Sigmoid colon (tissue), 7 donors: ENCODE measurements at places on chromosomes 2 and 18. TPM values are rescaled to one million over a fixed set of nuclear protein-coding genes. Genes with fewer than 3 reads are reported as not detected.

AGAP1 gene
- total RNA-seq: 26.6 TPM

IL1R1 gene
- 144 TPM for total RNA-seq

DNA sequence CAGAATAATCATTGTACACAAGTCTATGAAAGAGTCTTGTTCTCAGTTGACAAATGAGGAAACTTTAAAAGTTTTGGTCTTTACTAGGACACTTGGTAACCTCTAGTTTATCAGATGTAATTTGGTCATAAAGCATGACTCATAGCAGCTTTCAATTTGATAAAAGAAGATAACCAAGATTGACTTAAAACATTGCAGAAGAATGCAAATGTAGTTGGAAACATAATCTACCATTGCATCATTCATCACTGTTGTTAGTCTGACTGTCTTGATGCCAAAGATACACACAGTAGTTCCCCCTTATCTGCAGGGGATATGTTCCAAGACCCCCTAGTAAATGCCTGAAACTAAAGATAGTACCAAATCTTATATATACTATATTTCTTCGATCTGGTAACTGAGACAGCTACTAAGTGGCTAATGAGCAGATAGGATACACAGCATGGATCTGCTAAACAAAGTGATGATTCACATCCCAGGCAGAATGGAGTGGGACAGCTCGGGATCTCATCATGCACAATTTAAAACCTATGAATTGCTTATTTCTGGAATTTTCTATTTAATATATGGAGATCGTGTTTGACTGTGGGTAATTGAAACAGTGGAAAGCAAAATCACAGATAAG lies 131.4 kb upstream of the CCDC68 start:
- DNase-seq: no peak

DNA sequence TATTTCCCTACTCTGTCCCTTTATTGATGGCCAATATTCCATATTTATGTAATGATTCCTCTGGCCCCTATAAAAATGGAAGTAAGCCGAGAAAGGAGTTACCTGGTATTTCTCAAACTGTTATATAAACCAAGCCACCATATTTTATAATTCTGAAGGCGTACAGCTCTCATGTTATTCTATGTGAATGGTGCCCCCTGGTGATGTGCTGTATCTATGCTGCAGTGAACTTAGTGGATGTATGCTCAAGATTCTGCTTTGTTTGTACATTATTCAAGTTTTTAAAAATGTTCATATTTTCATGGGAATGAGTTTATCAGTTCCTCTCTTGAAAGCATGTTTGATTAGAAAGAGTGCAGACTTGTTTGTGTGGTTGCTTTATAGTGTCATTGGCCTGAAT lies 194.5 kb upstream of the LRRTM1 start:
- no peak for DNase-seq

DNA sequence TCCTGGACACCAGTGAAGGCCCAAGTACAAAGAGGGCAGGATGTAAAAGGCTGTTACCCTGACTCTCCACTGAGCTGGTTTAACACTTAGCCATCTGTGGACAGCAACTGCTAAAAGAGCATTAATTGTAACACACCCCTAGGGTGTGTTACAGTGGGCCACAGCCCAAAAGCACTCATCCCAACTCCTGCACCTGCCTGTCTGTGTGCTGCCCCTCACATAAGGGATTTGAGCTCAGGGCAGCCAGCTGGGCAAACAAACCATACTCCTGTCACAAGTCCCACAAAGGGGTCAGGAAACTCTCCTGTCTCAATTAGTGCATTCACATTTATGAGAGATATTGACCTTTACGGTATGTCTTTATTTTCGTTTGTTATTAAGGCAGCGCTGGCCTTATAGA lies 833.1 kb upstream of the NXPH2 start:
- DNase-seq: no peak

DNA sequence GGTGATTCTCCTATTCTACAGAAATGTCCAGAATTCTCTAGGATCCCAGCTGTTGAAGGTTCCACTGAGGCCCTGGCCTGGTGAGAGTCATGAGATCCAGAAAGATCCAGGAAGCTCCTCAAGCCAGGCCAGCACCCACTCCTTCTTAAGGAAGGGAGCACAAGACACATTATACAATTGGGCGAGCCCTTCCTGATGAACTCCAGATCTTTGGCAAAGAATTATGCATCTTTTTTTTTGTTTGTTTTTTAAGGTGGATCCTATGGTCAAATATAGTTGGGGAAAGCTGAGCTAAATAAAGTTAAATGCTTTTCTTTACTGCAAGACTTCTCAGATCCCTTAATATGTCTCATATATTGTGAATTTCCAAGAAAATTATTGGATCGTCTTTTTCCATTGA lies 37.0 kb upstream of the LOXHD1 start:
- no peak for DNase-seq

DNA sequence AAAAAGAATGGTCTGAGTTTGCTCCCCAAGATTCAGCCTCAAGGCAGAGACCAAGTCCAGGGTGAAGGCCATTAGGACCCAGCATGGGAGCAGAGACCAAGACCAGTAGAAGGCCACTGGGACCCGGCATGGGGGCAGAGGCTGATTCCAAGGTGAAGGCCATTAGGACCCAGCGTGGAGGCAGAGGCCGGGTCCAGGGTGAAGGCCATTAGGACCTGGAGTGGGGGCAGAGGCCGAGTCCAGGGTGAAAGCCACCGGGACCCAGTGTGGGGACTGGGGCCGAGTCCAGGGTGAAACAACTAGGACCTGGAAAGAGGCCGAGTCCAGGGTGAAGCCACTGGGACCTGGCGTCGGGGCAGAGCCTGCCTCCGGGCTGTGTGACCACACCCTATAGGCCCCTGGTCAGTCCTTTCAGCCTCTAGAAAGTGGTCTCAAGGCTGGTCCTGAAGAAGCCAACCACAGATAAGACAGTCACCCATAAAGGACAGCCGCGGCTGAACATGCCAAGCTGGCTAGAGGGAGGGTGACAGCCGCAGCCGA lies 113.8 kb upstream of the SALL3 start:
- no peak for DNase-seq

ANKRD30B gene
- total RNA-seq: 0.36 TPM

GRCh38 chr2:207236156-207236935 lies 70.6 kb upstream of the KLF7 start:
- peak; percentile 76 for DNase-seq

- no peak for DNase-seq
Measured at GRCh38 chr2:164496421-164496820, 124.9 kb downstream of the GRB14 start.

GRCh38 chr2:69817729-69818501 lies 11.5 kb upstream of the GMCL1 start:
- no peak for DNase-seq

DNA sequence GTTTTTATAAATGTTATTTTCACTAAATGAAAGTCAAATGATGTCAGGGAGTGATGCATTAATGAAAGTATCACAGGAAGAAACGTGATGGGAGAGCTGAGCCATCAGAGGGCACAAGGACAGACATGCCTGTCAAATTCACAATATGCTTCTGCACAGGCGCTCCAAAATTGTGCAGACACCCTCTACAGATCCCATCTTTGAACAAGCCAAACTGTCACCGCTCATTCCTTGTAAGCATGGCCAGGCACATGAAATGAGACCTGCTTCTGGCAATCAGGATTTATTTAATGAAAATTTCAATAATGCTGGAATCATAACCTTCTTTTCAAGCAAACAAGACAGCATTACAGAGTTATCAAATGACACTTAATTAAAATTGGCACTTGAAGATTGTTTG lies 20.4 kb upstream of the FSHR start:
- no peak for DNase-seq

OSR1 gene
- total RNA-seq: 16.6 TPM

DNA sequence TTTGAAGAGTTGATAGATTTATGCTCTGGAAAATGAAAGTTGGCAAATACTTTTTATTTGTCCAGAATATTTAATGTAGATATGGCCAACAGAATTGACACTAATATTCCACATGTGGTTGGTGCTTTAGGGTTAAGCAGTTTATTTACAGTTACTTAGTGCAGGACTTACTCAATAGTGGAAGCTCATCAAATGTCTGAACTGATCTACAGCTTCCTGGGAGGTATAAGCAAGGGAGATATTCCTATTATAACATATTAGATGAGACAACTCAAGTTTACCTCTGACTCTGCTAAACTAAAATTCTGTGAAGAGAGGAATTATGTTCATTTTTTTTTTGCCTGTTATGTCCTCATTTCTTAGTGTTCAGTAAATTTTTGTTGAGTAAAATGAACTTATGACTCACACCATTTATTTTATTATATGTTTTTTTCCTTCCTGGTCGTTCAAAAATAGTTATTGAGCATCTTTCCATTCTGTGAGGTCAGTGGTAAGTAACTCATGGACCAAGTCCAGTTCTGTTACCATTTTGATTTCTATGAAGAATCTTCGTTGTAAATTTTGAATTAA lies 13.6 kb downstream of the ABI2 start:
- DNase-seq: no peak

- no peak for DNase-seq
Measured at GRCh38 chr18:39959839-39960238, 1995.2 kb upstream of the PIK3C3 start.

SNTG2 gene
- 5.2 TPM for total RNA-seq

PMAIP1 gene
- 0.99 TPM for total RNA-seq

- no peak for DNase-seq
Measured at GRCh38 chr2:203740871-203741281, 34.4 kb downstream of the CD28 start.

IL18R1 gene
- 5.2 TPM for total RNA-seq

GRCh38 chr2:189517847-189518535 lies 62.6 kb downstream of the SLC40A1 start:
- no peak for DNase-seq

FBLN7 gene
- 1.1 TPM for total RNA-seq

TCF7L1 gene
- total RNA-seq: 2.9 TPM

ALLC gene
- not detected for total RNA-seq

- DNase-seq: peak; percentile 55
Measured at GRCh38 chr2:237194081-237194480, 108.4 kb downstream of the COPS8 start.

DNA sequence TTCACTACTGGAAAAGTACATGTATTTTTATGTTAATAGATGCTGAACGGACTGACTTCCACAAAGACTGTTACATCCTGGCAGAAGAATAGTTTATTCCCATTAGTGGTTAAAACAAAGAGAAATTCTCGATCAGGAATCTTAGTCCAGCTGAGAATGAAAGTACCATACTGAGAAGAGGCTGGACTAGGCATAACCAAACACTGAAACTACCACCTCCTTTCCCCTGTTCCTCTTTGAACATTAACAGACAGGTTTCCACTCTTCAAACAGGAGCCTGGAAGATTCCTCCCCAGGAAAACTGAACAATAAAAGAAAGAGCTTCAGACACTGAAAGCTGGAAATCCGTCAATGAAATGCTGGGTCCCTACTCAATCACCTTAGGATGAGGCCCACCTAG lies 25.8 kb downstream of the LDAH start:
- DNase-seq: no peak

DNA sequence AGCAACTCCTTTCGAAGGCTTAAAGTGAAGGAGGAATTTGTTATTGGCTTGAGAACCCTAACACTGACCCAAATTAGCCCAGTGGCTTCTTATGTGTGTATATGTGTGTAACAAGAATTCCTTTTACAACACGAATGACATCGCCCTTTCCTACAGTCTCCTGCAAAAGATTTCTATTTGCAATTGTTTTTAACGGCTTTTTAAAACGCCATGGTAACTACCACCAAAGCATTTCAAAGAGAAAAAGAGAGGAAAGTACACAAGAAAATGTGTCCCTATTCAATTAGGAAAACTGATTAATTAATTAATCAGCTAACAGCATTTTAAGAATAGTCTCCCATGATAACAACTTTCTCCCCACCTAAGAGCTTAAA lies 58.1 kb downstream of the PAX3 start:
- no peak for DNase-seq

DNA sequence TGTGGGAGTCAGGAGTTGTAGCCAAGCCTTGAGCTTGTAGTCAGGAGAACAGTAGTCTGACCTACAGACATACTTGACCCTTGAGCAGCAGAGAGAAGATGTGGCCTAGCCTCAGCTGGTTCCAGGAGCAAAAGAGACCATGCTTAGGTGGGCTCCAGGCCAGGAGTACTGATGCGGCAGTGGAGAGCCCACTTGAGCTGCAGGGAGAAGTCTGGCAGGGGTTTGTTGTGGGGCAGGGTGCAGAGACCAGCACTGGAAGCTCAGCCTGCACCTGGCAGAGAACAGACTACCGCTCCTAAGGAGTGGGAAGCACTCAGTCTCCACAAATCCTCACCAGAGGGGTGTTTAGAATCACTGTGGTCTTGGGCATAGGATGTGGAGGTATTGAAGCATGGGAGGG lies 197.9 kb downstream of the TPGS2 start:
- no peak for DNase-seq

- no peak for DNase-seq
Measured at GRCh38 chr2:189982780-189983394, 79.6 kb downstream of the MSTN start.

DNA sequence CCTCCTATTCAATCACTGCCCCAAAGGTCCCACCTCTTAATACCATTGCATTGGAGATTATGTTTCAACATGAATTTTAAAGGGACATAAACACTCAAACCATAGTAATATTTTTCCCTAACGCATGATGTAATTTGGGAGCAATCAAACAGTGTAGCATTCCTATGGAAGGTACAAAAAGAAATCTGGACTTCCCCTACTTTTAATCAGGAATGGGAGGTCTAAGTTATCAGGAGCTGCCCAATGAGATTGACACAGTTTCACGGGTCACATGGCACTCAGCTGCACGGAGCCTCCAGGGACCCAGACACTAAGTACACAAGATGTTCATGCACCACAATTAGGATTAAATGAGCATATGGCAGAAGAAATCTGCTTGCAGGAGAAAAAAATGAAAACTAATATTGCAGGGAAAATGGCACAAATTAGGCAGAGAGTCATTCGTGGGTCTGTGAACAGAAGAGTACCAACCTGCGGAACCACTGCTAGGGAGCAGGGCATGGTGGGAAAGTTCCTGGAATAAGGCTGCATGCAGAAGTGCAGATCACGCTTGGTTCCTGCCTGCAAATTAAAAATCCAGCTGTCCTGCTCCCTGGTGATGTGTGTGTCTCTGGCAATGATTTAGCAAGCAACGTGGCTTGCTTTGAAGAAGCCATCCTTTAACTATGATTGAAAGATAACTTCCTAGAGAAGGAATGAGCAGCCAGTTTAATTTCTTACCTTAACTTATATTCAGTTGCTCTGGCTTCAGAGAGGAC lies 326.6 kb upstream of the ID2 start:
- no peak for DNase-seq

ALK gene
- total RNA-seq: 1.5 TPM

TNS1 gene
- 444 TPM for total RNA-seq

FER1L5 gene
- not detected for total RNA-seq
